ENCODE measurements at places on chromosomes 2 and 18. TPM values are rescaled to one million over a fixed set of nuclear protein-coding genes. Genes with fewer than 3 reads are reported as not detected.

Gene SCN2A
- total RNA-seq: not detected

Gene FHL2
- 115 TPM for total RNA-seq

Gene CELF4
- total RNA-seq: not detected

Gene CCDC102B
- total RNA-seq: 0.28 TPM

Gene MAPK4
- total RNA-seq: not detected

Gene OST4
- total RNA-seq: 398 TPM

Gene BCL2L11
- total RNA-seq: 9.2 TPM

Gene IL36G
- total RNA-seq: not detected

Gene KYNU
- 0.07 TPM for total RNA-seq

Gene L3MBTL4
- total RNA-seq: 0.04 TPM

Gene CYP20A1
- 48.0 TPM for total RNA-seq

Gene CDKL4
- total RNA-seq: 0.59 TPM

All from pulmonary artery endothelial cell (primary cell).